Right cardiac atrium (tissue), 5 donors: ENCODE measurements at places on chromosomes 11 and 22.

GRCh38 chr22:20010307-20011122 lies 6.1 kb downstream of the ARVCF start:
- peak; percentile 43 for DNase-seq

DNA sequence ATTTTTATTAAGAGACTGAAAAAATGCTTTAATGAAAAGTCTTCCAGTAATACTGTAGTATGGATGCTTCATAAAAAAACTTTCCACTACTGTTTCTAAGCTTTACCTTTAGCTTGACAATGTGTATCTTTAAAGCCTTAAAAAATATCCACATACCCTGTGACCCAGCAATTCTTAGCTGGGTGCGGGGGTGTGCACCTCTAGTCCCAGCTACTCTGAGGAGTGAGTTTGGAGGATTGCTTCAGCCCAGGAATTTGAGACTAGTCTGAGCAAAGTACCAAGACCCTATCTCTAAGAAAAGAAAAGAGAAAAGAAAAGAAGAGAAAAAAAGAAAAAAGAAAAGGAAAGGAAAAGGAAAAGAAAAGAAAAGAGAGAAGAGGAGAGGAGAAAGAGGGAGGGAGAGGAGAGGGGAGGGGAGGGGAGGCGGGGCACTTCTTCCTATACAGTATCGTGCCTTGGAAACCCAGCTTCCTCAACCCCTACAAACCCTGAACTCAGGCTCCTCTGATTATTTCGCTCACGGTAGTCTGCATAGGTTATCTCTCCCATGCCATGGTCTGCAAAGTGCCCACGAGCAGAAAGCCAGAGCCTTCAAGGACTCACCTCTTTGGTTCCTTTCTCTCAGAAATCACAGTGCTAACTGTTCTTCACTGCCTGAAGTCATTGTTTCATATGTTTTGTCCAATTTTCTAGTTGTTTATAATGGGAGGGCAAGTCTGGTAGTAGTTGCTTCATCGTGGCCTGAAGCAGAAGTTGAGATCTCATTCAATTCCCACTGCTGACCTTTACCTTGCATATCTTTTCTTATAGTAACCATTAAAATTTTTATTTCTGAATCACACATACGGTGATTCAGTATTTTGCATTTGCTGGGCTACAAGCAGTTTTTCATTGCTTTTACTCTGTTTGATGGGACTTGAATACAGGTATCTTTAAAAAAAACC lies 82.2 kb downstream of the FAM83F start:
- no peak for DNase-seq

DNA sequence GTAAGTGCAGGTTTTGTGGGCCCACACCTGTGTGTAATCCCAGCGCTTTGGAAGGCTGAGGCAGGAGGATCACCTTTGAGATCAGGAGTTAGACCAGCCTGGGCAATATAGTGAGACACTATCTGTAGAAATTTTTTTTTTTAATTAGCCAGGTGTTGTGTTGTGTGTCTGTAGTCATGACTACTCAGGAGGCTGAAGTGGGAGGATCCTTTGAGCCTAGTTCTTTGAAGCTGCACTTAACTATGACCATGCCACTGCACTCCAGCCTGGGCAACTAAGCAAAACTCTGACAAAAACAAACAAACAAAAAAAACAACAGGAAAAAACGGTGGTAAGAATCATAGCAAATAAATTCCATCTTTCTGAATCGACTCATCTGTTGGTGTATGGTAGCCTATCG lies 268.6 kb upstream of the PDGFD start:
- DNase-seq, result no peak

- peak; percentile 84 for DNase-seq
Observed at GRCh38 chr11:65576867-65577755, 1.3 kb downstream of the EHBP1L1 start.

DNA sequence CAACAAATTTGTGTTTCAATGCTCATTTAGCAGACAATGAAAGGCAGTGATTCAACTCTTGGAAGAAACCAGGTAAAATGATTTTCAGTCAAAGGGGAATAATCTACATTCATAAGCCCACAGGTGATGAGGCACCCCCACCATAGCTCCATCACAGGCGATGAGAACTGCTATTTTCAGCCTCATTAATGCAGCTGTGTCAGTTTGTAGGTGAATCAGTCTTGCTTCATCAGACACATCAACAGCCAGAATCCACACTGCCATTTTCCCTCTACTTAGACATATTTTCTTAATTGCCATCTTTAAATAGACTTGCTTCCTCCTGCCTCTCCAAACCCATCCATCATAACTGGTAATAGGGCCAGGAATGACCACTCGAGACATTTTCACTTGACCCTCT lies 701.0 kb downstream of the OPCML start:
- DNase-seq, result no peak
